Activated CD4-positive, CD25-positive, alpha-beta regulatory T cell (primary cell): ENCODE measurements at places on chromosomes 12 and 14.

DNA sequence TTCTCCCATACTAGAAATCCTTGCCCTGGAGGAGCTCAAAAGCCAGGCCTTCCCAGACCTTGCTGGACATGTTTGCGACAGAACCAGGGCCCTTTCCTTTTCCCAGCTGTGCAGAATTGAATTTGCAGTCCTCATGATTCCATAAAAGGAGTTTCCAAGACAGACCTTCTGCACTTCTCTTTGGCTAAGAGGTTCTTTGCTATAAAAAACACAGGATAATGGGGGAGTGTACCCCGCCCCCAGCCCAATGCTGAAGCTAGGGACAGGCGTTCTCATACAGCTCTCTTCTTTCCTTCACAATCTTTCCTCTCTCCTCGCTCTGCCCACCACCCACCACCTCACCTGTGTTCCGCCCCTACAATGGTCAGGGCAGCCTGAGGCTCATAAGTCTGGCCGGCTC lies 172.3 kb upstream of the FKBP4 start:
- DNase-seq = no peak

DNA sequence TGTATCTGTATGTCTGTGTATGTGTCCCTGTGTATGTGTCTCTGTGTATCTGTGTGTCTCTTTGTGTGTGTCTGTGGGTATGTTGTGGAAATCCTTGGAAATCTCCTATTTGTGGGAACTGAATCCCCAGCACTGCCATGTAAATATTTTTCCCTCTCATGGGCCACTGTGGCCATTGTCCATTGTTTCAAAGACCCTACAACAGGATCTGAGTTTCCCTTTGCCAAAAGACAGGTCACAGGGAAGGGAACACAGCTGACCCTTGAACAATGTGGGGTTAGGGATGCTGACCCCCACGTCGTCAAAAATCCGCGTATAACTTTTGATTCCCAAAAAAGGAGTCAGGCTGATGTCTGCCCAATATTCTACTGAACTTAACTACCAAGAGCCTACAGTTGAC lies 22.5 kb upstream of the BCL2L14 start:
- no peak for DNase-seq

- no peak for DNase-seq
These were observed 10.8 kb downstream of the CRACR2A start for GRCh38 chr12:3741882-3742672.

- no peak for DNase-seq
These were observed at the start of gene CMTM5 for GRCh38 chr14:23376482-23377197. CMTM5 (plus strand) TSS chr14:23377046; CDS start chr14:23377252, 206 bp downstream.

- no peak for DNase-seq
These were observed 24.7 kb upstream of the KRT78 start for GRCh38 chr12:52873513-52873831.

- no peak for DNase-seq
These were observed 35.2 kb downstream of the RILPL1 start for GRCh38 chr12:123498126-123498825.
